GM23248 (cell line): ENCODE measurements at places on chromosomes 2 and 18. TPM values are rescaled to one million over a fixed set of nuclear protein-coding genes. Genes with fewer than 3 reads are reported as not detected.
A peak's percentile ranks its signal among the peaks of the same experiment; 100 is the strongest.

DNA sequence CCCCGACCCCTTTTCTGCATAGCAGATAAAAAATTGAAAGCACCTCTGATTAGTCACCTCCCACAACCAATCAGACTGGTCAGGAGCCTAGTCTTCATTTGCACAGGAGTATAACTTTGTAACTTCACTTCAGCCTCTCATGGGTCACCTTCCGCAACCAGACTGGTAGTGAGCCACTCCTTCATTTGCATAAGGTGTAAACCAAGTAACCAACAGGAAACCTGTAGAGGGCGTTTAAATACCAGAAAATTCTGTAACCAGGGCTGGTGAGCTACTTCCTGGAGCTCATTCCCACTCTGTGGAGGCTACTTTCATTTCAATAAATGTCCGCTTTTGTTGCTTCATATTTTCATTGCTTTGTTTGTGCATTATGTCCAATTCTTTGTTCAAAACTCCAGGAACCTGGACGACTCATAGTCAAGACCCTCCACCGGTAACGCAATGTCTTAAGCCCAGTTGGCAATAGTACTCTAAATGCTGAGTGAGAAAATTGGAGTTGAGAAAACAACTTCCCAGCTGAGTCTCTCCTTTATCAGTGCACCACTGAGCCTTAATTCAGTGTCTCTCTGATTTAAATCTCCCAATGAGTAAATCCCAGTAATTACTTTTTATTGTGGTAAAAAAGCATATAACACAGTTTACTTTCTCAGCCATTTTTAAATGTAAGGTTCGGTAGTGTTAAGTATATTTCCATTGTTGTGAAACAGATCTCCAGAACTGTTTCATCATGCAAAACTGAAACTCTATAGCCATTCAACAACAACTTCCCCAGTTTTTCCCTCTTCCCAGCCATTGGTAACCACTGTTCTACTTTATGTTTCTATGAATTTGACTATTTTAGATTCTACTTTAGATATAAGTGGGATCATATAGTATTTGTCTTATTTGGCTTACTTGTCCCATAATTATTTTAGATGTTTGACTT is 392.7 kb upstream of the SLC8A1 start:
- DNase-seq: no peak

DNA sequence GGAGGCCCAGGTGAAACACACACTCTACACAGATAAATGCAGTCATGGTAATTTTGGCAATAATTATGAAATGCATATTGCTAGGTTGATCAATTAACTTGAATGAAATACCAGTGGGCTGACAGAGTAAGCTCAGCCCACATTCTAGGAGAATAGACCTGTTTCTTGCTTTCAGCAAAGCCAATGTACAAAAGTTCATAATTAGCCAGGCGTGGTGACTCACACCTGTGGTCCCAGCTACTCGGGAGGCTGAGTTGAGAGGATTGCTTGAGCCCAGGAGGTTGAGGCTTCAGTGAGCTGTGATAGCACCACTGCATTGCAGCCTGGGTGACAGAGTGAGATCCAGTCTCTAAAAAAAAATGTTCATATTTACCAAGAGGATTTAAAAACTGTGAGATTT is 15.7 kb upstream of the MBP start:
- DNase-seq: no peak

RNF103 gene
- total RNA-seq: 21.7 and 24.4 TPM in 2 replicates

DNA sequence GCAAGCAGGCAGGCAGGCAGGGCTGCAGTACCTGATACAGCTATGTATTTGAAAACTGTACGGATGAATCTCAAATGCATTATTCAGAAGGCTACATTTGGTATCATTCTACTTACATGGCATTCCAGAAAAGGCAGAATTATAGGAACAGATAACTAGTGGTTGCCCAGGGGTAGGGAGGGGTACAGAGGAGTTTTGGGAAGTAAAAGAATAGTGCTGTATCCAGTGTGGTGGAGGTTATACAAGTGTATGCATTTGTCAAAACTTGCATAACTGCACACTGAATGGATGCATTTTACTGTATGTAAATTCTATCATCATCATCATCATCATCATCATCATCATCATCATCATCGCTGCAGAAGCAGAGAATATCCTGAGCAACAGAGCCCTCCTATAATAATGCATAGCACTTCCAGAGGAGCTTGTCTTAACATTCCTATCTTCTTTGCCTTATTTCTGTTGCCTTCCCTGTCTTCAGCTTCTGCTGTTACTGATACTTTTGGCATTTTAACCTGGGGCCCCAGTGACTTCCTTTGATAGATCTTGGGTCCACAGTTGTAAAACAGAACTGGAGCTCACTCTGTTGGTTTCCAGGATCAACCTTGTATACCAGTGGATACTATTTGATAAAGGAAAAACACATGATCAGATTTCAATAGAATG is 155.5 kb upstream of the OTX1 start:
- peak; percentile 3 for DNase-seq

GRCh38 chr2:207935991-207936370 is 89.3 kb downstream of the PLEKHM3 start:
- no peak for DNase-seq

- peak; percentile 16 for DNase-seq
These were observed 159.4 kb downstream of the ASB1 start for GRCh38 chr2:238585836-238586821.

- peak; percentile 76 for DNase-seq
These were observed 83.9 kb downstream of the AAK1 start for GRCh38 chr2:69559442-69560146.

DNA sequence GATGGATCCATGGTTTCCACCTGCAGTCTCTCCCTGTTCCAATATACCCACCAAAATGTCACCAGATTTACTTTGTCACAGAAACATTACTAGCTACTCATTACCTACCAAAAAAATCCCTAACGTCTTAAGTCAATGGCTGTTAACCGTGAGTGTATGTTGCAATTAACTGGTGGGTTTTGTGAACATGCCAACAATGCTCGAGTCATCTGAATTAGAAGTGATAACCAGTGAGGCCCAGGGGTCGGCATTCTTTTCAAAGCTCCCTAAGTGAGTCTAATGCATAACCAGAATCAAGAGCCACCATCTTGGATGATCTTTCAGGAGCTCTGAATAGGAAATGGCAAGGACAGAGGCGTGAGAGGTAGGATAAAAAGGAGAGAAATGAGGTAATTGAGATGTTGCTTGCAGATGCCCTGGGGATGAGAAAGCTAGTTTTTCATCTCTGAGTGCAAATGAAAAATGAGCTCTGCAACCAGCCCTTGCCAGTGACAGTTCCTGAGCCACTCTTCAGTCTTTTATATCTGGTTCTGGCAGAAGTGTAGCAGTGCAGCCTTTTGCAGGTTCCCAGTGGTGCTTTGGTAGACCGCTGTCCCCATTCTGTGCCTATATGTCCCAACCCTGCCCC is 130.0 kb upstream of the RND3 start:
- no peak for DNase-seq

- peak; percentile 14 for DNase-seq
These were observed 246.3 kb upstream of the NRP2 start for GRCh38 chr2:205435970-205436369.
